ENCODE measurements at places on chromosomes 13 and 19. TPM values are rescaled to one million over a fixed set of nuclear protein-coding genes. Genes with fewer than 3 reads are reported as not detected.
A peak's percentile ranks its signal among the peaks of the same experiment; 100 is the strongest.

The ZNF536 gene
- not detected for total RNA-seq

DNA sequence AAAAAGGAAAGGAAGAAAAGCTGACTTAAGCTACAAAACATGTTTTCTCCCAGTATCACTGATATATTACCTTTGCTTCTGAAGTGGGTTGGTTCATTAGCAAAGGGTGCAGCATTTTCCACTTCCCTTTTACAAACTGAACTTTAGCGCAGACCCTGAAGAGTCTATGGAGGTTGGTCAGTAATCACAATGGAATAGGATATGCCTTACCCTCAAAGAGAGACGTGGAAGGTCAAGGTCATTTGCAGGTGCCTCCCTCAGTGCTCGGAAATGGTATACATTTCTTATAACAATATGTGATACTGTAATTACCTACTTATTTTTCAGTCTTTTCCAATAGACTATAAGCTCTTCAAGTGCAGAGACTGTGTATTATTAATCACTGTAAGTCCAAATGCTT, 21.9 kb upstream of the MED4 start:
- no peak for DNase-seq
- no peak overlapping the region for H3K27ac ChIP-seq
- H3K4me1 ChIP-seq: peaks cover 7% of the 10 kb centered on the region

DNA sequence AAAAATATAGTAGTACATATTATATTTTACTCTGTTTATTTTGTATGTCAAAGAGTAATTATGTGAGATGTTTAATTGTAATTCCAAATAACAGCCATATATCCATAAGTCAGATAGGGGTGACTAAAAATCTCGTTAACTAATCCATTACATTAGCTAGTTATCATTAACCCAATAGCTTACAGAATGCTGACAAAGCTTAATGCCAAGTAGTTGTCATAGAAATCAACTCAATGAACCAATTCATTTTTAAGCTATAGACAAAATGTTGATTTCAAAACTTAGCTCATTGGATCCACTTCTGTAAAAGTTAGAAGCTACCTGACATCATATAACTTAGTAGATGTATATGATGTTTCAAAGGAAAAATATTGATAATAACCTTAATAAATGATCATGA, 206.7 kb upstream of the SLITRK1 start:
- no peaks in the 10 kb centered on the region for H3K36me3 ChIP-seq
- H3K27me3 ChIP-seq: no peaks in the 10 kb centered on the region
- H3K4me1 ChIP-seq: no peaks in the 10 kb centered on the region
- no peak for DNase-seq
- H3K27ac ChIP-seq: no peak overlapping the region

- no peak for DNase-seq
- H3K36me3 ChIP-seq: no peaks in the 10 kb centered on the region
- peaks cover 18% of the 10 kb centered on the region for H3K4me1 ChIP-seq
- H3K27me3 ChIP-seq: no peaks in the 10 kb centered on the region
Observed at GRCh38 chr19:34969721-34970120, 5.7 kb upstream of the ZNF792 start.

GRCh38 chr13:112066624-112067004, 335 bp upstream of the SOX1 start:
- H3K4me3 ChIP-seq: peak overlapping the region; percentile 45
- DNase-seq: peak; percentile 77
- H3K4me1 ChIP-seq: peaks cover 7% of the 10 kb centered on the region
- peaks cover 67% of the 10 kb centered on the region for H3K27me3 ChIP-seq

The OR7C1 gene
- not detected for total RNA-seq

The RDH8 gene
- not detected for total RNA-seq

DNA sequence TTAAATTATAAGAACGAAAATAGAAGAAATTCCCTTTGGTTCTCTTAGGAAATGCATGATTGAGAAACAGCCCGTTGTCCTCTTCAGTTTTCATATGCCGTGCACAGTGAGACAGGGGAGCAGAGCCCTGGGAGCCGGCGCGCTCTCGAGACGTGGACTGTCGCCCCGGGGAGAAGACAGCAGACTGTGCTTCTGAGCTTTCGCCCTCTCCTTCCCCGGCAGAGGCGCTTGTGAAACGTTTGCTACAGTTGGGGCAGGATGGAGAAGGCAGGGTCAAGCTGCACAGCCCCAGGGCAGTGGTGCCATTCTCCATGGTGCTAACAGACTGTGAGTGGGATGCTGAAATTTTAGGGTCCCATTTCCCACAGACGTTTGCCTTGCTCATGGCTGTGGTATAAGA, 192.2 kb upstream of the KL start:
- DNase-seq: no peak
- H3K27me3 ChIP-seq: no peaks in the 10 kb centered on the region
- no peak overlapping the region for H3K27ac ChIP-seq

DNA sequence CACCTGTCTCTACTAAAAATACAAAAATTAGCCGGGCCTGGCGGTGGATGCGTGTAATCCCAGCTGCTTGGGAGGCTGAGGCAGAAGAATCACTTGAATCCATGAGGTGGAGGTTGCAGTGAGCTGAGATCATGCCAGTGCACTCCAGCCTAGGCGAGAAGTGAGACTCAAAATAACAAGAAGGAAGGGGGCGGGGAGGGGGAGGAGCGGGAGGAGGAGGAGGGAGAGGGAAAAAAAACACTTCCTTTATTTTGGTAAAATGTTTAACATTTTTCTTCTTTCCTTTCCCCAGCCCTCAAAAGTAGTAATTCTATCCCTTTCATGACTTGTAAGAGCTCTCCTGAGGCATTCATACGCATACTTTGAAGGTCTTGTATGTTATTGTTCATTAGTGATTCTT, 44.3 kb downstream of the SPRY2 start:
- no peak overlapping the region for H3K4me3 ChIP-seq
- H3K4me1 ChIP-seq: no peaks in the 10 kb centered on the region
- H3K27ac ChIP-seq: no peak overlapping the region
- H3K27me3 ChIP-seq: no peaks in the 10 kb centered on the region
- H3K36me3 ChIP-seq: no peaks in the 10 kb centered on the region

The MEIS3 gene
- not detected for total RNA-seq

- H3K27ac ChIP-seq: peak overlapping the region; percentile 93
- DNase-seq: no peak
- H3K4me3 ChIP-seq: peak overlapping the region; percentile 73
- H3K27me3 ChIP-seq: no peaks in the 10 kb centered on the region
Observed at GRCh38 chr19:46954502-46954992, 65.1 kb upstream of the NPAS1 start.

GRCh38 chr13:22489771-22490170, 691.0 kb upstream of the SGCG start:
- H3K4me1 ChIP-seq: no peaks in the 10 kb centered on the region
- H3K36me3 ChIP-seq: no peaks in the 10 kb centered on the region
- no peak overlapping the region for H3K27ac ChIP-seq
- no peak overlapping the region for H3K4me3 ChIP-seq
- no peak for DNase-seq

The ZNF428 gene
- total RNA-seq: 12.3 TPM

Measured in activated CD8-positive, alpha-beta T cell treated with anti-CD3 and anti-CD28 coated beads for 36 hours (primary cell).